CD4-positive, alpha-beta T cell treated with Interleukin-10 for 1 hour (primary cell): ENCODE measurements at places on chromosomes 6 and 20.
A peak's percentile ranks its signal among the peaks of the same experiment; 100 is the strongest.

DNA sequence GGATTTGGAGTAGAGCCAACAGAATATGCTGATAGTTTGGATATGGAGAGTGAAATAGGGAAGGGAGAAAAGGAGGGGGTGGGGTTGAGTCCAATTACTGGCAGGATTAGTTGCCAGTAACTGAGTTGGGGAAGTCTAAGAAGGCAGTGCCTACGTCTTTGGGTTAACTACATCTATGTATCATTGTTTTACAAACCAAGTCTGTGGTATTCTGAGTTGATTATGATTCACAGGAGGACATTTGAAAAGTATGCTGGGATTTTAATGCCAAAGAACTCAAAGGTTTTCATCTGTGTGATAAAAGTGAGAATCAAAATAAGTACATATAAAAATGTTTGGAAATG, 14.7 kb downstream of the DSE start:
- DNase-seq: peak; percentile 31

DNA sequence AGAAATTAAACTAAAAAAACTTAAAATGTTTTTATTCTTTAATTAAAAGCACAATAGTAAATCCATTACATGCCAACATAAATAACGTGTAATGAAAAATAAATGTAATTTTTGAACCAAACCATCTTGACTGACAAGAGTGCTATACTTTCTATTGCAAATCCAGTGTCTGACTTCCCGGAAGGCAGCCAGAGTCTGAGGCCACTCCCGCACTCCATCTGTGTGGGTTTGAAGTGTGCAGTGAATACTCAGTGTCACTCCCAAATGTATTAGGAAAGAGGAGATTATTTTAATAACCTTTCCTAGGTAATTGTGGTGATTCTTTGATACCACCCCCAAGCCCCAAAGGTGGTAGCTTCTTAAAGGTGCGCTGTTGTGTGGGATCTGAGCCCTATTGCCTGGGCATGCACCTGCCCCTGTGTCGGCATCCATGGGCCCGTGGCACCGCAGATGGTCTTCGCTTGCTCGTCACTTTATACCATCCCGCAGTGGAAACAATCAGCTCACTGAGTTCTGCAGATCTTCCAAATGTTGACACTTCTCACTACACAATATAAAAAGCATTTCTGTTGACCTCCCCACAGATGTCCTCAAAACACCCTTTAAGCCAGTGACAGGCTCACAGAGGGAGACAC, 391.2 kb downstream of the THBS2 start:
- DNase-seq: no peak

DNA sequence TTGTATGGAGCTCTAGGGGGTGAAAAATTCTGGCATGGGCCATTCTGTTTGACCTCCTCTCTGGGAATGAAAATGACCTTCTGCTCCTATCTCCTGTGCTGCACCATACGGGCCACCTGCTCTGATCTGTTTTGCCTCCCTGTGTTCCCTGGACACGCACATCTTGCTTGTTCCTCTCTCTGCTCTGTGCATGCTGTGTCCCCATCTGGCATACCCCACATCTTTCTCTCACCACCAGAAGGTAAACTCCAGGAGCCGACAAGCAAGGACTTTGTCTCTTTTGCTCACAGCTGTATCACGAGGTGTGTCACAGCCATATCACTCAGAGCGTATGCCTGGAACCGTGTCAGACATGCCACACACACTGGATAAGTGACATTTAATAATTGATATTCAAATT, 208.4 kb upstream of the DTNBP1 start:
- no peak for DNase-seq

DNA sequence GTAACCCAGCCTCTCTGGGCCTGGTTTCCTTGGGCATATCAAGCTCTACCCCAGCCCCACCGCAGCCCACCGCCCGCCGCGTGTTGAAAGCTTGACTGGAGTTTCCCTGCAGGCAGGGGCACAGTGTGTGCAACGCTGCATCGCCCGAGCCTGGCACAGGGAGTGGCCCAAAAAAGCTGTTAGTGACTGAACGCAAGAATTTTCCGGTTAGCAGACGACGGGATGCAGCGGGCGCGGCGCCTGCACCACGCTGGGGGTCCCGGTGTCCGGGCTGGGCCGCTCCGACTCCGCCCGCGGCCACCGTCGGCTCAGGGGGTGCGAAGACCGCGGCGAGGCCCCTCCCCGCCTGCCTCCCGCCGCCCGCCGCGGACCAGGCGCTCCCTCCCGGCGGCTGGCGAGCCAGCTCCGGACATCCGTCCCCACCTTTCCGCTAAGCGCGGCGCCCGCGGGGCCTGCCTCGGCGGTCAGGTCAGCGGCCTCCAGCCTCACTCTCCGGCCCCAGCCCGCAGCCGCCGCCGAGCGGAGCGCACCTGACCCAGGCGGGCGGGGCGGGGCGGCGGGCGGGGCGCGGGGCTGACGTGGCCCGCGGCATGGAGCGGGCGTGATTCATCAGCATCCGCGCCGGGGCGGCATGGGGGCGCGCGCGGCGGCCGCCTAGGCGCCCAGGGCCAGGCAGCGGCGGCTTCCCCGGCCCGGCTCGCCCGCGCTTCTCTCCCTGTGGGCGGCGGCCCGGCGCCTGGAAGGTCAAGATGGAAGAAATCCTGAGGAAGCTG, at the start of gene ARFGEF3:
TSS of gene ARFGEF3 (plus strand) at position 602 of the 773 bp plus-strand sequence. CDS start at position 750, 148 bp downstream.
- DNase-seq: peak; percentile 24

GRCh38 chr6:167987396-167988153, 9.9 kb upstream of the KIF25 start:
- no peak for DNase-seq

GRCh38 chr20:59010321-59010994, 3.4 kb upstream of the CTSZ start:
- no peak for DNase-seq

DNA sequence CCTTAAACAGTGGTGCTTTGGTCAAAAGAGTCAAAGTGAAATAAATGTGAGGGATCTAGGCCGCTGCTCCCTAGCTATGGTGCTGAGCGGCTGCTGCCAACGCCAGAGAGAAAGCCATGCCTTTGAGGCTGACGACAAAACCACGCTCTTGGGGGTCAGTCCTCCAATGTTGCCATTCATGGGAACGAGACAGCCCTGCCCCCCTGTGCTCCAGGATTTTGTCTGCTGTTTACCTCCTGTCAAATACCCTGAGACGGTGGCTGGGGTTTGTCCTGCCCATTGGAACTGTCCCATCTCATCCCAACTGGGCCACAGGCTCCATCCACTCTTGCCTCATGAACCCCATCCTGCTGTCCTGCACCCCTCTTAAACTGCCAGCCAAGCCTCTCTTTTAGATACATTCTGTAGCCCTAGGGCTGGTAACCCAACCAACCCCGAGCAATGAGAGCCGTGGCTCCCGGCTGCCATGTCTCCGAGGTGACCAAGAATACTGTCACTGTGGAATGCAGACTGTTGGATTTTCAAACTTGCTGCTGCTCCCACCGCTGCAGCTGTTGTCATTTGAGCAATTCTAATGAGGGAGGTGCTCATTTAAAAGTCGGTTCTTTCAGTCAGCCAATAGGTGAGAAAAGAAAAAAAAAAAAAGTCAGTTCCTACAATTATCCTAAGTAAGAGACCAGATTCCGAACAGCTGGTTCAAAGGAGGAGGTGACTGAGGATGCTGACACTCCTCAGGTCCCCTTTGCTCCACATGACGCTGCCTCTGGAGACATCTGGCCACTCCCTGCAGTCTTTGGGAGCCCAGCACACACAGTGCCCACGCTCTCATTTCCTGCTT, 73.1 kb upstream of the QKI start:
- no peak for DNase-seq

- DNase-seq: no peak
Measured at GRCh38 chr20:59580146-59580946, 24.0 kb upstream of the PHACTR3 start.

GRCh38 chr6:118781897-118782296, 112.1 kb upstream of the ASF1A start:
- DNase-seq: no peak

GRCh38 chr6:37675606-37676005, 22.1 kb downstream of the MDGA1 start:
- no peak for DNase-seq

GRCh38 chr6:46521464-46521971, 30.3 kb upstream of the RCAN2 start:
- no peak for DNase-seq

DNA sequence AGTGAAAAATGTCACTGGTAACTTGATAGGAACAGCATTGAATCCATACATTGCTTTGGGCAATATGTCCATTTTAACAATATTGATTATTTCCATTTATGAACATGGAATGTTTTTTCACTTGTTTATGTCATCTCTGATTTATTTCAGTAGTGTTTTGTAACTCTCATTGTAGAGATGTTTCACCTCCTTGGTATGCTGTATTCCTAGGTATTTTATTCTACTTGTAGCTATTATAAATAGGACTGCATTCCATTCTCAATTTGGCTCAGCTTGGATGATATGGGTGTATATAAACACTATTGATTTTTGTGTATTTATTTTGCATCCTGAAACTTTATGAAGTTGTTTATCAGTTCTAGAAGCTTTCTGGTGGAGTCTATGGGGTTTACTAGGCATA, 730.3 kb downstream of the DOK5 start:
- no peak for DNase-seq

GRCh38 chr6:13178107-13178506, 150.2 kb downstream of the TBC1D7 start:
- no peak for DNase-seq

- no peak for DNase-seq
Measured at GRCh38 chr20:54345821-54346220, 129.6 kb upstream of the DOK5 start.

GRCh38 chr20:21389368-21389767, 8.0 kb downstream of the NKX2-4 start:
- no peak for DNase-seq

DNA sequence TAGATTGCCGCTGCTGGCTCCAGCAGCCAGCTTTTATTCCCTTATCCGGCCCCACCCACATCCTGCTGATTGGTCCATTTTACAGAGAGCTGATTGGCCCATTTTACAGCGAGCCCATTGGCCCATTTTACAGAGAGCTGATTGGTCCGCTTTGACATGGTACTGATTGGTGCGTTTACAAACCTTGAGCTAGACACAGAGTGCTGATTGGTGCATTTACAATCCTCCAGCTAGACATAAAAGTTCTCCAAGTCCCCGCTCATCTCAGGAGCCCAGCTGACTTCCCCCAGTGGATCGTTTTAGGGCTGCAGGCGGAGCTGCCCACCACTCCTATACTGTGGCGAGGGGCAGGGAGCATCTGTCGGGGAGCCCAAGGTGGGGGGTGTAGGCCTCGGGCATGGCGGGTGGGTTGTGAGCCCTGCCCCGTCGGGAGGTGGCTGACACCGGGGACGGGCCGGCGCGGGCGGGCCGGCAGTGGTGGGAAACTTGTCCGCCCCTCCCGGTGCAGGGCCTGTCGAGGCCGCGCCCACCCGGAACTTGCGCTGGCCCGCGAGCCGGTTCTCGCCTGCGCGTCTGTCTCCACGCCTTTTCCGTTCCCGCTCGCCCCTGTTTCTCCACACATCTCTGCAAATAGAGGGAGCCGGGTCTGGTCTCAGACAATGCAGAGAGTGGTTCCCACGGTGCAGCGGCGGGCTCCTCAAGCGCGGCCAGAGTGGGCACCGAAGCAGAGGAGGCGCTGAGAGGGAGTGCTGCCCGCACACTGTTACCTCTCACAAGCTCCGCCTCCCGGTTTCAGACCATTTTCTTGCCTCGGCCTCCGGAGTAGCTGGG, 86.1 kb upstream of the STMND1 start:
- DNase-seq: peak; percentile 76

DNA sequence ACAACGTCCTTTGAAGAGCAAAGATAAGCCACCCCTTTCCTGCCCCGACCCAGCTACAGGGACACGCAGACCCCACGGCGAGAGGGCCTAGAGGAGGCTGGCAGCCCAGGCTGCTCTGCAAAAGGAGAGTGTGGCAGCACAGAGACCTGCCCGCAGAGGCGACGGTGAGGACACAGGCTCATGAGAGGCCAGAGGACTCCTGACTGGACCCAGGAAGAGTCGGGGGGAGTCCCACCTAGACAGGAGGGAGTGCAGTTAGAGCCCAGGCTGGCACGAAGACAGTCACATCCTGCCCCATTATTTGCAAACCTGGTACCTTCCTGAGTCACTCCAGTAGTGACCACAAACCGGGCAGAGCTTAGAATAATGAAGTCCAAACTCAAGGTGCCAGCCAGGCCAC, 227.7 kb upstream of the CDH4 start:
- no peak for DNase-seq

DNA sequence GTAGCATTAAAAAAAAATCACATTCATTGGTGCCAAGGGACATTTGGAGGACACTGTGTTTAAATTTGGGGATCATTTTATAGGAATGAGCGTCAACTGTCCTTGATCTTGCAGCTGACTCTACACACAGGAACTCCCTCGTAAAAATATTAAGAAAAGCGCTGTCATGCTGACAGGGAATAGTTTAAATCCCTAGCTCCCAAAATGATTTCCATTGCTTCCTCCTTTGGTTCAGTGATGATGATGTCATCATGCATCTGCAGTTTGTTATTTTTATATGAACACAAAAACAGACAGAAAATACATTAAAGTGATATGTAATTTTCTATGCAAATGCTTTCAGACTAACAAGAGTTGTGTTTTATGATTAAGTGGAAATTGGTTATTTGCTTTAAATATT, 275.6 kb downstream of the BTBD9 start:
- no peak for DNase-seq

DNA sequence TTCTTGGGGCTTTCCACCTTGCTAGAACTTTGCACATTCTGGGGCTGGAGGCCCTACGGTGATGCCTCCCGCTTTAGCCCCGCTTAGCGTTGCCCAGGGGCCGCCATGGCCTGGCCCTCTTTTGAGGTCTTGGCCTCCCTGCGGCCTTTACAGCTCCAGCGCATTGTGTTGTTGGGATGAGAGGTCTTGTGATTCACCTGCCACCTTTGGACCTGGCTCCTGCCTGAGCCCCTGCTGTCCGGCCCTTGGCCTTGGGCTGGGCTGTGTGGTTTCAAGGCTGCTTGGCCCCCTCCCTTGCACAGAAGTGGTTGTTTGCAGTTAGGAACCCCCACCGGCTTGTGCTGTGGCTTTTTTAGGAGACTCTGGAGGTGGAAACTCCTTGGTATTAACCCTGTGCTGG, 61.0 kb upstream of the CDH4 start:
- DNase-seq: no peak

DNA sequence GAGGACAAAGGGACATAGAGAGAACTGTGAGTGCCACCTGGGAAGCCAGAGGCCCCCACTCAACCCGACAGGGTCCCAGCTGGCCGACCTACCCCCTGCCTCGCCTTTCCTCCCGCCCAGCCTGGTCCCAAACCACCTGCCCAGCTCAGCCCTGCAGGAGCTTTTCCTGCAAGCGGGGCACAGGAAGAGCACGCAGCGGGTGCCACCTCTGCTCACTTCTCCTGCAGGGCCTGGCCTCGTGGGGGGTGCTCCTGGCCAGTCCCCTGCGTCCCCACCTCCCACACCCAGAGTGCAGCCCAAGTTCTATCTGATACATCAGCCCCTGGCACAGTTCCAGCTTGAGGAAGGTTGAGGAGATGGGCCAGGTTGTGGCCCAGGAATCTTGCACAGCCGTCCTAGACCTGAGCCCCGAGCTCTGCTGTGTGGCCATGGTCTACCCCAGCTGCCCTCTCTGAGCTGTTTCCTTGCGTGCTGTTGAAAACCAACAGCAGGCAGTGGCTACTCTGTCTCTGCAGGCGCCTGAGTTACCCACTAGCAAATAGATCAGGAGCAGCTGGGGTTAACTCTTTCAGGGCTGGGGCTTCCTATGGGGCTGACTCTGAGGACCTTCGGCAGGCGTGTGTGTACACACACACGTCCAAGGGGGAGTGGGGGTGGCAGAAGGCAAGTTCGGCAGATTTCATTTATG, 1.7 kb downstream of the NECAB3 start:
- no peak for DNase-seq
